ENCODE measurements at places on chromosomes 3 and 15.

- no peak for DNase-seq
These were observed 177.3 kb downstream of the GAP43 start for GRCh38 chr3:115800489-115801075.

DNA sequence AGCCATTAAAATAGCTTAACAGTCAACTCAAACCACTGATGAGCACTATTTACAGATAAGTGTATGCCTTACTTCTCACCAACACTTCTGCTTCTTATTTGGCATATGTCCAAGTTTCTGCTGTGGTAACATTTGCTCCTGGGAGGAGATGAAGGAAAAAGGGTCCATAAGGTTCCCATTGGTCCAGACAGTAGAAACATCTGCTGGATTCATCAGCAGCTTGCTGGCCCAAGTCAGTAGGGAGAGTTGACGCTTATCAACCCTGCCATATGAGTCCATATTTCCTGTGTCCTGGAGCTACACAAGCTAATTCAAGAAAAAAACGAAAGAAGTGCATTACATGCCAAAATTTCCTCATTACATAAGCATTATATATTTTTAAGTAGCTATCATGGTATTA lies 824.5 kb downstream of the CADM2 start:
- no peak for DNase-seq

DNA sequence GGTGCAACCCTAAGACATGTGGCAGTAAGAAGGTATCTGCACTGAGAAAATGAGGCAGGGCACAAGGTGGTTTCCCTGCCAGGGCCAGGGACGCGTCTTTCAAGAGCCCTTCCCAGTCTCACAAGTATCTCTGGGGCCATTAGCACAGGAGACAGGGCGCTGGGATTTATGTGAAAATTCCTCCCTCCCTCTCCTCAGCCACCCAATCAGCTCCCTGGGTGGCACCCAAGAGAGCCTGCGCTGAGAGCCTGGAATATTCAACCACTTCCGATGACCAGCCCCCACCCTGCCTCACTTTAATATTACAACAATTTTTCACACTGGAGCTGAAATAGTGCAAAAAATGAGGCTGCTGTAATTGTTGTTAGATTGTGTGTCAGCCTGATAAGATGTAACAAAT lies 26.1 kb downstream of the SEC61A1 start:
- DNase-seq, result no peak

- no peak for DNase-seq
These were observed 387.3 kb downstream of the FGF12 start for GRCh38 chr3:192340031-192340430.

GRCh38 chr3:36769926-36770325 lies 5.6 kb upstream of the DCLK3 start:
- DNase-seq, result no peak

DNA sequence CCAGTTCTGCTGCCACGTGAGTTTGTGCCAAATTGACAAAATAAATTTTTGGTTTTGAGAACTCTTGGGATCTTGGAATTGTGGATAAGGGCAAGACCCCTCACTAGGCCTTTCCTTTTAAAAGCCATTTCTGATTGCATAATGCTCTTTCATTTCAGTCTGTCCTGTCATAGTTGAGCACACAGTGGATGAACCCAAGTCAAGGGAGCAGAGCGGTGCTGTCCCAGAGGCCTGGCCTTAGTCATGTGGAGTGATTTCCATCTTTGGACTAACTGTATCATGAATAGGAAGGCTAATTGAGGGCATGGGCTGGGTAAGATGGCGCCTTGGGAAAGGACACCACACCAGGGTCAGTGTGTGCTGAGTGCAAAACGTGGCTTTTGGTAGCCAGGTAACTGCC lies 304.0 kb downstream of the UACA start:
- no peak for DNase-seq

DNA sequence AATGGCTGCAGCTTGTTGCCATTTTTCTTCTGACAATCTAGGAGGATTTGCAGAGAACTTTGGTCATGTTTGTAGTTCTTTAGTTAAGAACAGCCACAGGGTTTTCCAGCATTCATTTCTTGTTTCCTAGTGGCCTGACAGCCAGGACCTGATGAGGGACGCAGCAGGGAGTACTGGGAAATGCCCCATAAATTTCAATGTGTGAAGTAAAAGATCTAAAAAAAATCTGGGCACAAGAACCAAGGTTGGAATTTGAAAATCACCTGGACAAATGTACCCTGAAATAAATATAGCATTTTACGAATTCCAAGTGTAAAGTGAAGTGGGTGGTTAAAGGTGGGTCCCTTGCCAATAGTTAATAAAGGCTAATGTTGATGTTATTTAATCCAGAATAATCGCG lies 195.0 kb downstream of the ZIC1 start:
- no peak for DNase-seq

DNA sequence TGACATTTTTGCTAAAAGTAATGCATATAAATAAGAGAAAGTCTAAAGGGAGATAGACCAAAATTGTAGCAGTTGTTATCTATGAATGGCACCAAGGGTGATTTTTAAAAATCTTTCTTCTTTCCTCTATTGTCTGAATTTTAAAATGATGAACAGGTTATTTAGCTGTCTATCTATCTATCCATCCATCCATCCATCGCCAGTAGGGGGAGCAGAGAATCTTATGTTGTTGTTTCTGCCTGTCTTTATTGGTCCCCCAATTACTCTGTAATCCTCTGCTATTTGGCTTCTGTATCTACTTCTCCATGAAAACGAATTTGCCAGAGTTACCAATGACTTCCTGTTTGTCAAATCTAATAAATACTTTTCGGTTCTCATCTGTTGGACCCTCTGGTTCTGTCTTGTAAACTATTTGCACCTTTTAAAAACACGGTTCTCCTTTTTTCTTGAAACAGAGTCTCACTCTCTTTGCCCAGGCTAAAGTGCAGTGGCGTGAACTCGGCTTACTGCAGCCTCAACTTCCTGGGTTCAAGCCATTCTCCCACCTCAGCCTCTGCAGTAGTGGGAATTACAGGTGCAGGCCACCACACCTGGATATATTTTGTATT lies 86.0 kb downstream of the ECT2 start:
- no peak for DNase-seq

DNA sequence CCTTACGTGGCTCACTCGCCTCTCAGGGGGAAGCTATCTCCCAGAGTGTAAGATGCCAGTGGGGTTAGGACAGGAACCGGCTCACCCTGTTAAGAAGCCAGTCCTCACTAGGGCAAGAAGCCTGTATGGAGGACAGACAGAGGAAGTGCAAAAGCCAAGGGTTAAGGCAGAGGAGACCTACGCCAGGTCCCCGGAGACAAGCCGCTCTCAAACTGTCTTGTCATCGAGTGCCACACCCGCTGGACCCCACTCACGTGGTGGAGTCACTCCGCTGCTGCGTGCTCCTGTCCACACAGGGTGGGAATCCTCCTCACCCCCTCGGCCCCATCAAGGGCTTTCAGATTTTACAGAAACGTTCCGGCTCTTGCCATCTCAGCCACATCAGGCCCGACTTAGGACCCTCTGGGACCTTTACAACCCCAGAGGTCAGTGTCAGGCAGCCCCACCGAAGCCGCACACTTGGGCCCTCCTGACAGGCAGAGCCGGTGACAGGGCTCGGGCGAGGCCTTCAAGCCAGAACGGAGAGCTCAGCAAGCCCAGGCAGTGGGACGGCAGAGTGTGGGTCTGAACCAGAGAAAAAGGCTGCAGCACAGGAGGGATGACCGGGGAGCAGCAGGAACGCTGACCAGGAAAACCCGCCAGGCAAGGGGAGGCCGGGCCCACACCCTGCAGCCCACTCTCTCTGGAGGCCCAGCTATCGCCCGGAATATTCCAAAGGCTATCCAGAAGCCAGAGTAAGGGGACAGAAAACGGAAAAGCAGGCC lies 61.7 kb downstream of the XXYLT1 start:
- no peak for DNase-seq

DNA sequence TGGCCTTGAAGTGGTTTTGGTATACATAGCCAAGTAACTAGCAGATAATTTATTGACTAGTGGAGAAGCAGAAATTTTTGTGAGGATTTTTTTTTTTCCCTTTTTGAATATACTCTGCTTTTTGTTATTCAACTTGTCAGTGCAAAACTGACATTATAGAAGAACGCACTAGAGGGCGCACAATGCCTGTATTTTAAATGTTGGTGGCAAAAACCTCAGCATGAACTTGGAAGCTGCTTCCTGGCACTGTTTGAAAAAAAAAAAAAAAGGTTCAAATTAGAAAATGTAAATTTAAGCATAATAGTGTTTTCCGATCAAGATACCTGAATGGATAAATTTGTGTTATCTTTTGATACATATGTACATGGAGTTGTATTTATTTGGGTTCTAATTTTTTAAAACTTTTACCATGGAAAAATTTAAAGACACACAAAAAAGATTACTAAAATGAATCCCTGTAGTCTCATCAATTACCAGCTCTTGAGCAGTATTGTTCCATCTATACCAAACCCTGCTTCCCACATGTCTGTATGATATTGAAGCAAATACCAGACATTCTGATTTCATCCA lies 56.0 kb downstream of the SLC25A26 start:
- DNase-seq, result peak; percentile 43

- DNase-seq, result no peak
These were observed 450.1 kb upstream of the TBL1XR1 start for GRCh38 chr3:177647341-177647740.

DNA sequence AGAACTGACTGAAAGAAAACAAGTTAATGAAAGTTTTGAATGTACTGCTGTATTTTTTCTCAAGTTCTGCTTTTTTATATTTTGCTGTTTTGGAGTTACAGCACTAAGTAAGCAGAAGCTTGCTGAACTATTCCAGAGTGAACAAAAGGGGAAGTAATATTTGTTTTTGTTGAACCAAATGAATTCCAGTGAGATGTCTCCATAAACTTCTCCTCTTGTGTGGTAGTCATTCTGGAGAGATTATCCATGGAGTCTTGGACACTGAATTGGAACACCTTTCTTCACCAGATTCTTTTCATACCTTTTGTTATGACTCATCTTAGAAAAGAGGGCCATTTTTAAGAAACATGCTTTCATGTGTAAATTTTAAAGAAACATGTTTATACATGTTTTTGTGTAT lies 8.8 kb downstream of the ANKUB1 start:
- no peak for DNase-seq

DNA sequence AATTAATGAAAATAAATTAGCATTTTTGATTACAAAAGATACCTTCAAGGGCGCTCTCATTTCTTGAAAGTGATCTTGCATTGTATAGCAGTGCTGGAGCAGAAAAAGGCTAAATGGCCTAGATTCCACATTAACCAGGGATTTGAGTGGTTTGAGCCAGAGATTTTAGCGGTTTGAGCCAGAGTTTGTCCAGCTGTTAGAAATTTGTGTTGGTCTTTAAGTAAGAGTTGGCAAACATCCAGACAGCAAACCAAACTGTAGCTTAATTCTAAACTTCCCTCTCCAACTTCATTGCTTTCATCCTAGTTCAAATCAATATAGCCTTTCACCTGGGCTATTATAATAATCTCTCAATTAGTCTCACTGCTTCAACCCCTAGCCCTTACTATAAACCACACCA lies 351.7 kb downstream of the IGSF11 start:
- DNase-seq, result no peak

DNA sequence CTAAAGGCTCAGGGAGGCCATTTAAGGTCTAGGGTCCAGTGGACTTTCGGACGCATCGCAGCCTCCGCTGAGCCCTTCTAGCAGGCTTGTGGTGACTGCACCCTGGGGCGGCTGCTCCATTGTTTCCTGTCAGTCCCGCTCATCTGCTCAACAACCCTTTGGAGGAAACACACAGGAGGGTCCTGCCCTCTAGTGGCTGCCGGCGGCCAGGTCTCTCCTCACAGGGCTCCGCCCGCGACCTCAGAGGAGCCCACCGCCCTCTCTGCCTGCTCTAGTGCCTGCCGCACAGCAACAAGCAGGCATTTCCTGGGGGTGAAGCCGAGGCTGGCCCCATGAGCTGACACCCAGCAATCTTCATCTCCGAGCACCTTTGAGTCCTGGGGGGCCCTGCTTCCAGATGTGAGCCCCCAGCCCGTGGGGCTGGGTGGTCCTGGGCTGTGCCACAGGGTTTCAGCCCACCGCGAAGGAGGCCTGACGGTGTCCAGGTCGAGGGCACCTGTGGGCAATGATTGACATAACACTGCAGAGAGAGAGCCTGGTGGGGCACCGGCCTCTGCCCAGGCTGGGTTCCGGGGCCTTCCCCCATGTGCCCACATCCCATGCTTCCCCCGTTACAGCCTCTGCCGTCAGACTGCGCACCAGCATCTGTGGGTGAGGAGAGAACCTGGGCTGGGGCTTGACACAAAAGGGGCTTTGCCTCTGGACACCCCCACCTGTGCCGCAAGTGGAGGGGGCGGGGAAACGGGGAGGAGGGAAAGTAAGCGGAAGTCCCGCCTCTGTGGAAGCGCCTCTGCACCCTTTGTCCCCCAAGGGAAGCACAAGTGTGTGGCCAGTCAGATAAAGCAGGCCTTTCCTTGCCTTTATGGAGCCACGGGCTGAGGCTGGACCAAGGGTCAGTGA lies 27.0 kb upstream of the SFMBT1 start:
- DNase-seq, result peak; percentile 89

DNA sequence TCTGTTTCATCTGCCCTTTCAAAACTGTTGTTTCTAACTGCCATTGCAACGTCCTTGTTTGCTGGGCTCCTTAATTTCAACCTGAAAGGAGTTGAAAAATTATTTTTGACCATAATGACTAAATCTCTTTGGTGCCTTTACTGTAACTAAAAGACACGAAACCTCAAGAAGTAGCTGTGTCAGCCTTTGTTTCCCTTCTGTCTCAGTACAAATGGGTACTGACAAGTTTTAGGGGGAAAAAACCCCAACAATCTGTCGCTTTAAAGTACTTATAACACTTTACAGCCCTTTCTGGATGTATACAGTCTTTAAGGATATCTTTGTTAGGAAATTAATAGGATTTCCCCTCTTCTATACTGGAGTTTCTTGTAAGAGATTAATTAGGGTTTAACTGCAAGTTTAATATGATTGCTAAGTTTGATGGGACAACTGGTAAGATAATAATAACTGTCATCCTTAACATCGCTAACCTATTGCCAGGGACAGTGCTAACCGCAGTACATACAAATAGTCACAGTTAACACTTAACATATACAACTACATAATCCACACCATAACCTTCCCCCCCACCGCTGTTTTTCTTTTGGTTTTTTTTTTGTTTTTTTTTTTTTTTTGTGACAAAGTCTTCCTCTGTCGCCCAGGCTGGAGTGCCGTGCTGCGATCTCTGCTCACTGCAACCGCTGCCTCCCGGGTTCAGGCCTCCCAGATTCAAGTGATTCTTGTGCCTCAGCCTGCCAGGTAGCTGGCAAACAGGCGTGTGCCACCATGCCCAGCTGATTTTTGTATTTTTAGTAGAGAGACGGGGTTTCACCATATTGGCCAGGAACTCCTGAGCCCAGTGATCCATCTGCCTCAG lies 1.7 kb downstream of the GXYLT2 start:
- DNase-seq, result no peak
